Glomerular endothelial cell (primary cell): ENCODE measurements at places on chromosomes 2 and 18. TPM values are rescaled to one million over a fixed set of nuclear protein-coding genes. Genes with fewer than 3 reads are reported as not detected.

DNA sequence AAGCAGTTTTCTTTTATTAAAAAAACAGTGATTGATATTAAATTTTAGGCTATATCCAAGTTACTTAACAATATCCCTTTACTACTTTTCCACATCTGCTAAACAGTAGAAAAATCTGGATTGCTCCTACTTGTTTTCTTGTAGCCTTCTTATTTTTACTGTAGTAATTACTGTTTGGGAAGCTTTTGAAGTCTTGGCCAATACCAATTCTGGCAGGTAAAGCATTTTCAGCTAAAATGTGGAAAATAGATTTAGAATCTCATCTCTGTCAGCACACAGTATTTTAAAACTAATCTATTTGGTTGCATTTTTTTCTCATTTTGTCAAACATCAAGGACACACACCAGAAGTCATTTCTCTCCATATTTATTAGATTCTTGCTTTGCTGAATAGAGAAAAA, 1485.7 kb upstream of the PIK3C3 start:
- no peak for DNase-seq

GRCh38 chr2:9327873-9328352, 95.4 kb downstream of the ITGB1BP1 start:
- DNase-seq: peak; percentile 55

The SIX2 gene
- 1.8 and 10.5 TPM in 2 replicates for total RNA-seq

DNA sequence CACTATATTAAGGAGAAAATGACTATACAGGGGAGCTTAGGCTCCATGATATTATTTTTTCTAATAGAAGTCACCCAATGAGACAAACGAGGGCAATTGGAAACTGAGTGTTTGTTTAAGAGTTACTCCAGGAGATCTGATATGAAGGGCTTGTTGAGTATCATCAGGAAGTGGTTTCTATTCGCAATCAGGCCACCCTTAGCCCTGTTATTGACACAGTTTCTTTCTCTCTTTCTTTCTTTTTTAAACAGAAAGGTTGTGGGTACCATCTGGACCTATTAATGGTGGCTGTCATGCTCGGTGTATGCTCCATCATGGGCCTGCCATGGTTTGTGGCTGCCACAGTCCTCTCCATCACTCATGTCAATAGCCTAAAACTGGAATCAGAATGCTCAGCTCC, 117.3 kb downstream of the DPP4 start:
- DNase-seq: no peak

DNA sequence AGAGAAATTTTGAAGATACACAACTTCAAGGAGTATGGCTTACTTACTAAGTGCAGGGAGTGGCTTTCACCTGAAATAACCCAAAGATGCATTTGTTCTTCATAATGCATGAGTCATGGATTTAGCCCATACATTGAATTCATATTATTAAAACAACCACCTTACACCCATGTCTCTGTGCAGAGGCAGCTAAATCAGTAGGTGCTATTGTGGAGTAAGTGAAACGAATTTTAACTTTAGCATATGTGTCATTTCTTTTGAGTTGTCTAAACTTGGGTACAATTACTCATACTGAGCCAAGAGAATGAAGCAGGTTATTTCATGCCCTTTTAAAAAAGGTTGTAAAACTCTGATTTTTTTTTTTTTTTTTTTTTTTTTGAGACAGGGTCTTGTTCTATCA, 11.0 kb upstream of the ANKRD29 start:
- DNase-seq: no peak

The SLC40A1 gene
- total RNA-seq: 3.0 and 4.8 TPM in 2 replicates

The KCNE4 gene
- 0.47 and 1.2 TPM in 2 replicates for total RNA-seq

- DNase-seq: no peak
These were observed 124.4 kb downstream of the INHBB start for GRCh38 chr2:120470041-120470965.

- DNase-seq: no peak
These were observed 72.6 kb downstream of the AOX1 start for GRCh38 chr2:200658278-200658864.

GRCh38 chr2:162487816-162488215, 143.9 kb downstream of the GCA start:
- DNase-seq: no peak

- no peak for DNase-seq
These were observed 243.9 kb downstream of the PRKCE start for GRCh38 chr2:45895241-45895861.

The TCF4 gene
- 162 and 344 TPM in 2 replicates for total RNA-seq

GRCh38 chr2:60546756-60547420, 6.6 kb downstream of the BCL11A start:
- no peak for DNase-seq

The ST8SIA3 gene
- not detected in 2 replicates for total RNA-seq

- no peak for DNase-seq
These were observed 174.8 kb upstream of the COPS8 start for GRCh38 chr2:236910781-236911495.

GRCh38 chr2:197198890-197199289, 111.7 kb downstream of the ANKRD44 start:
- DNase-seq: no peak

- no peak for DNase-seq
These were observed 348.1 kb downstream of the GALR1 start for GRCh38 chr18:77597726-77598125.

GRCh38 chr2:233117811-233118647, 57.9 kb downstream of the INPP5D start:
- no peak for DNase-seq

The ASXL2 gene
- 17.5 and 22.6 TPM in 2 replicates for total RNA-seq

- no peak for DNase-seq
These were observed 88.3 kb downstream of the KCNS3 start for GRCh38 chr2:17966798-17967197.

DNA sequence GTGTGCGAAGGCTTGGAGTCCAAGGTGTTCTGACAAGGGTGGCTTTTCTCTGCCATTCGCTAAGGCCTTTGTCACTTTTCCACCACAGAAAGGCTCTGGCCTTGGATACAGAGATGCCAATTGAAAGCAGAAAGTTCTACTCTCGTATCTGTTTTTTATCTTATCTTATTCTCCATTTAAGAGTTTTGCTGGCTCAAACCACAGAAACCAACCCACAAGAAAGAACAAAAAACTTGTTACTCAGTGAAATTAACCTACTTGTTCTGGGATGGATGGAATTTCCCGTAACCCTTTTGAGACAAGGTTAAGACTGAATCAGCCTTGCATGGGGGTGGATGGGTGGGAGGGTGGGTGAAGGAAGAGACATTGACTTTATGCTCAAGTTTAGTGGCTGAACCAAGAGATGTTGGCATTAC, 221.7 kb downstream of the CDH20 start:
- DNase-seq: no peak

GRCh38 chr2:460861-461260, 173.0 kb upstream of the ALKAL2 start:
- DNase-seq: no peak

GRCh38 chr2:36408198-36408703, 52.7 kb downstream of the CRIM1 start:
- no peak for DNase-seq

The MAP3K19 gene
- total RNA-seq: not detected in 2 replicates

DNA sequence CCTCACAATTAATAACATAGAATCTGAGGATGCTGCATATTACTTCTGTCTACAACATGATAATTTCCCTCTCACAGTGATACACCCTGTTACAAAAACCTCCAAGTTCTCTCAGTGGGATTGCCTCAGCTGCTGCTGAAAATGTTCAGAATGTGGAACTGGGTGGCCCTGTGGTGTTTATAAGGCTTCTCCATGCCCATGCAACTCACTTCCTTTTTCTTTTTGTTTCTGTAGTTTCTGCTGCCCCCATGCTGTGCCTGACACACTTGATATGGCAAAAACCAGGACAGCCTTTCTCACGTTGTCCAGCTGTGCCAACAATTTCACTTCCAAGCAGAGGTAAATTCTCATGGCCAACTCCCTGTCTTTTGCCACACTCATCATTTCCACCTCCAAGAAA, 206.2 kb downstream of the RPIA start:
- no peak for DNase-seq
